NCI-H2227 treated with DMSO at 0.1 percent for 48 hours (cell line): ENCODE measurements at places on chromosomes 1 and 21.
A peak's percentile ranks its signal among the peaks of the same experiment; 100 is the strongest.

- DNase-seq: no peak
Measured at GRCh38 chr21:43937051-43937832, 72.2 kb downstream of the AGPAT3 start.

DNA sequence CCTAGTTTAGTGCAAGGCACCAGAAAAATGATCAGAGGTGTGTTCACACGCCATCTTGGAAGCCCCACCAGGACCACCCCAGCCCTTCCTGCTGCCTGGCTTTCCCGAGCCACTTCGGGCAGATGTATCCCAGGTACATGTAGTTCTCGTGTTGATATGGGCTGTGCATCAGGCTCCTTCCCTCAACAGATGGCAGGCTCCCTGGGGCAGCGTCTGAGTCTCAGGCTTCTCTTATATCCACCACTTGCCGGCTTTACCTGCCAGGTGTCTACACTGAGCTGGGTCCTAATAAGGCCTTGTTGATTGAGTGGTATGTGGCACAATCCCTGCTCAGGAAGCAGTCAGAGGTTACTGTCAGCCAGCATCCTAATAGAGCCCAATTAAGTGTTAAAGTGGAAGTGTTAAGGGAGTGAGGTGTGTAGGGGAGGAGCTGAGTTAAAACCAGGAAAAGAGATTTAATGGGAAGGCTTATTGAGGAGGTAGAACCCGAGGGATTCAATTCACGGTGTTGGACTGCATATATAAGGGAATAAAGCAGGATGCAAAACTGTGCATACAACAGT, 8.5 kb downstream of the GPA33 start:
- no peak for DNase-seq

DNA sequence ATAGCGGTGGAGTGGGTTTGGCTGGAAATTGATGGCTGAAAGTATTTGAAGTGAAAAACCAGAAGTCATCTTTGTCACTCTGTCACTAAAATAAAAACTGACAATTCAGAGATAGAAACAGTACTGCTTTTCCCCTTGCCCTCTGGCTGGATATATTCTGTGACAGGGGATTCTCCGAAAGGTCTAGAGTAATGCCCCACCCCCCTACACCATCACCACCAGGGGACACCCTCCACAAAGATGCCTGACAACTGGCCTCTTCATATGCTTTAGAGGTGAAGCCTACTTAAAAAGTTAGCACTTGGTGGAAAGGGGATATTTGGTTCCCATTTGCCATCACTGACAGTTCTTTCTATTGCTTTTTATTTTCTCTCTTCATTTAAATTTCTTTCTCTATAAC, 73.5 kb downstream of the SGIP1 start:
- DNase-seq: no peak

DNA sequence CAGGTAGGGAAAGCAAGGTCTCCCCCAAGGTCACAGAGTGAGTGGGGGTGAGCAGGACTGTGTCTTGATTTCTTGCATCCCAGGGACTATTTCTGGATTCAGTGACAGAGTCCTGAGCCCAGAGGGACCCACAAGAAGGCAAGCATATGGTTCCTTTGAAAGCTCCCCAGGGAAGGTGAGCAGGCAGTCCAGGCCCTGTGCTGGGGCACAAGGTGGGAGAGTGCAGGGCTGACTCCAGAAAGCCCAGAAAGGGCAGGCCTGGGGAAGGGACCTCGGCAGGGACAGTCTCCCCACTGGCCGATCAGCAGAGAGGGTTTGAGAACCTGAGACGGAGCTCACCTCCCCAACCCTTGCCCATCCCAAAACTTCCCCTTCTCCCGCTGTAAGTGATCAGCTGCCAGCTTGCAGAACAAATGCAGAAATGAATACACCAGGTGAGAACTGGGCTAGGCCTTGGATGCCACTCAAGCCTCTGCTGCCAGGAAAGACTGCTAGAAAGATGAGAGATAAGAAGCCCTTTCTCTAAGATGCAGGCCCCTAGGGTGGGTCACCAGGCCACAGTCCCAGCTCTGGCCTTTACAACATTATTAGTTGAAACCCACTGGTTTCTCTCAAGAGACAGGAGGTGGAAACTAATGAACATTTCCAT, 121.0 kb downstream of the GLIS1 start:
- no peak for DNase-seq

- DNase-seq: no peak
Measured at GRCh38 chr1:90074137-90074536, 79.2 kb downstream of the ZNF326 start.

GRCh38 chr1:174358344-174358743, 89.4 kb upstream of the GPR52 start:
- peak; percentile 83 for DNase-seq

DNA sequence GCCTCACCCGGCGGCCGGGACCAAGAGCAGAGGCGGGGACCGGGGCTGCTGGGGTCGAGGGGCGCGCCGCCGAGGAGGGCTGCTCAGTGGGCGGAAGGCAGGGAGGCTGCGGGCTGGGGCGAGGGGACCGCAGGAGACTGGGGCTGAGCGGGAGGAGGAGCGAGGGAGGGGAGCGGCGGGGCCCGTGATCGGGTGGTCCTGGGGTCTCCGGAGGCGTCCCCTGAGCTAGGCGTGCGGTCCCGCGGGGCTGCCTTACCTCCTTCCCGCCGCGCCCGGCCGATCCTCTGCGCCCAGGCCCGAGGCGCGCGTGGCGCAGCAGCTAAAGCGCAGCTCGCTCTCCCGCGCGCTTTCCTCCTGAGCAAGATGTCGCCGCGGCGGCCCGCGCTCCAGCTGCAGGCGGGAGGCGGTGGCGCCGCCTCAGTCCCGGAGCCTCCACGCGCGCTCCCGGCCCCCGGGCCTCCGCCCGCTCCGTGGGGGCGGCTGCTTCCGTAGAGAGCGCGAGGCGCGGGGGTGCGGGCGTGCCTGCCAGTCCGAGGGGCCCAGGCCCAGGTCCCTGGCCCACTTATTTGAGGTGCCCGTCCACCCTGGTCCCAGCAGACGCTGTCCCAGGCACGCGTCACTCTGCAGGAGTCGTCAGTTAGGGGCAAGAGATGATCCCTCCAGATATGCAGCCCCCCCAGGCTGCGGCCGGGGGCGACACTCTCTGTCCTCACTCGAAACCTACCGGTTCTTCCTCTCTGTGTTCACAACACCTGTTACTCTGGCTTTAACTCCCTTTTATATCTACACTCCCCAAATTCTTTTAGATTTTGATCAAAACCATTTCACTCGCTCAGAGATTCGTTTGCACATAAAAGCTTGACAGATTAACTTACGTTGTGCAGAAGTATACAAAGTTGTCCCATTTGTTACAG, at the start of gene CCSAP:
Gene CCSAP, minus strand, starts transcription at position 392 of the 914 bp plus-strand sequence. CDS start 582 bp downstream, outside the sequence.
- peak; percentile 81 for DNase-seq

- DNase-seq: no peak
Measured at GRCh38 chr1:226915672-226915995, 24.5 kb upstream of the COQ8A start.

GRCh38 chr1:69611316-69611715, 43.6 kb downstream of the LRRC7 start:
- DNase-seq: no peak

DNA sequence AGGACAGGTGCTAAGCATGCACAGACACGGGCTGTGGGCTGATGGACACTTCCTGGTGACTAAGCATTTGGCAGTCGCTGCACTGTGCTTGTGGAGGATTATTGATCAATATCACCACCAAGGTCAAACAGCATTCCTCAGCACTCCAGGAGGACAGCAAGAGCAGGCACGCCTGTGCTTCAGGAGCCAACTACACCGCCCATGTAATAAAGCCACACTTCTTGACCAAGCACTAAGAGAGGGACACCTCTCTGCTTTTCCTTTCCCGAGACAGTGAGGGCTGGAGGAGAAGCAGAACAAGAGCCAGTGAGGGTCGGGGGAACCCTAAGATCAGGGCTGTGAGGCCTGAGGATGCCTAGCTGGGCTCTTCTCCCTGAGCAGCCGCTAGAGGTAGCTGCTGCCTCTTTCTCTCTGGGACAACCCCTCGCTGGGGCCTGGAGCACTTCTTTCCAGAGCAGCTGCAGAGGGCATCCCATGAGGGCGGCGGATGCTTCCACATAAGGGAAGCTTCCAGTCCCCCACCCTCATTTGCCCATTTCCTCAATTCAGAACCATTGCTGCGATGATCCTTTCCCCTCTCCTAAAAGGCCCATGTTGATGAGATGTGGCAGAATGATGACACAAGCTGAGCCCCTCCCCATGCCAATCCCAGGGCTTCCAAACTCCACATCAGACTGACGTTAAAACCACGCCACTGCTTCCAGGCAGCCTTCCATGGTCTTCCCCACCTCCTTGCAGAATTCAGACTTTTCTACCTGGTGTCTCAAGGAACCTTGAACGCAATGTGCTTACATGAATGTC, 19.1 kb downstream of the RAB7B start:
- DNase-seq: peak; percentile 50

GRCh38 chr1:69081668-69082067, 486.1 kb upstream of the LRRC7 start:
- no peak for DNase-seq

GRCh38 chr1:145885738-145886287, at the start of gene ANKRD35:
Gene ANKRD35, minus strand, starts transcription at chr1:145885866. Its CDS starts 108 bp downstream, at chr1:145885758.
- peak; percentile 78 for DNase-seq

DNA sequence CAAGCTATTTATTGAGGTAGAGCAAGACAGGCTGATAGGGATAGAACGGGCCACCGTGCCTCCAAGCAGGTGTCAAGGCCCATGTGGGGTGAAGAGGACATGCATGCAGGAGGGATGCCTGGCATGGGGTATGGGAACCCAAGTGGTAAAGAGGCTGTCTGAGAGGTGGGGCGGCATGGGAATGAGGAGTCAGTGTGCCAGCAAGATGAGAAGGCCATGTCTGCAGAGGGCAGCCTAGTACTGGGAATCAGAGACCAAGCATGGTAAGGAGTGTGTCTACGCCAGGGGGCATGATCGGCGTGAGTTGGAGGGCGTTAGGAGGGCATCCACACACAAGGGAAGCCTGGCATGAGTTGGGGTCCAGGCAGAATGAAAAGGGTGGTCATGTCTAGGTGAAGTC, 303.7 kb upstream of the PLD5 start:
- DNase-seq: no peak

GRCh38 chr1:154730986-154731489, 123.1 kb upstream of the ADAR start:
- peak; percentile 29 for DNase-seq

GRCh38 chr1:186374303-186375151, 526 bp downstream of the TPR start:
- DNase-seq: no peak

DNA sequence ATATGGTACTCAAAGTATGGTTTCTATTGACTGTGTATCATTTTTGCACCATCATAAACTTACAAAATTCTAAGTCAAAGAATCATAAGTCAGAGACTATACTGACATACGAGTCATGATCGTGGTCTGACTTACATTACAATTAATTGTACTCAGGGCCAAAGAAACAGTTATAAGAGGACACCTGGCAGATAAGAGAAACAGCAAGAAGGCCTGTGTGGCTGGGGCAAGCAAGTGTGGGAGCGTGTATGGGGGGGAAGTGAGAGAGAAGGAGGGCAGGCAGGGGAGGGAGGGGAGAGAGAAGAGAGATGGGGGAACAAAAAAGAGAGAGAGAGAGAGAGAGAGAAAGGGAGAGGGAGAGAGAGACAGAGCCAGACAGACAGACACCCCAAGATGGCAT, 70.9 kb downstream of the RERE start:
- no peak for DNase-seq

GRCh38 chr1:185646202-185646683, 87.9 kb upstream of the HMCN1 start:
- DNase-seq: no peak

DNA sequence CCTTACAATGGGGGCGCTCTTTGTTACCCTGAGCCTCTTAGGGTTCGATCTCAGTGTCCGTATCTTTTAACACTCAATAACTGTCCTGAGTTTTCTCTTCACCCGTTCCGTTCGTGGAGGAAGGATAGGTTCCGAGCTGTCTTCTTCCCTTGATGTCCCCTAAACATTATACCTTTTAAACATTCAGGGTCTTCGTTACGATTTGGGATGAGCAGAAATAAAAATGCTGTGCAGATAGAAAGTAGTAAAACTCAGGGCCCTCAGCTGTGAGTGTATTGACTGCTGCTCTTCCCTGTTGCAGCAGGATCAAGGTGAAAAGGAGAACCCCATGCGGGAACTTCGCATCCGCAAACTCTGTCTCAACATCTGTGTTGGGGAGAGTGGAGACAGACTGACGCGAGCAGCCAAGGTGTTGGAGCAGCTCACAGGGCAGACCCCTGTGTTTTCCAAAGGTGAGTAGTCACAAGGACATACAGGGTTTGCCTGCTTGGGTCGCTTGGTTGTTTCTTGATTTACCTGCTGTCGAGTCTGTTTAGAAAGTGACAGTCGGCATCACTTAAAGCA, 784 bp downstream of the RPL11 start:
- no peak for DNase-seq

DNA sequence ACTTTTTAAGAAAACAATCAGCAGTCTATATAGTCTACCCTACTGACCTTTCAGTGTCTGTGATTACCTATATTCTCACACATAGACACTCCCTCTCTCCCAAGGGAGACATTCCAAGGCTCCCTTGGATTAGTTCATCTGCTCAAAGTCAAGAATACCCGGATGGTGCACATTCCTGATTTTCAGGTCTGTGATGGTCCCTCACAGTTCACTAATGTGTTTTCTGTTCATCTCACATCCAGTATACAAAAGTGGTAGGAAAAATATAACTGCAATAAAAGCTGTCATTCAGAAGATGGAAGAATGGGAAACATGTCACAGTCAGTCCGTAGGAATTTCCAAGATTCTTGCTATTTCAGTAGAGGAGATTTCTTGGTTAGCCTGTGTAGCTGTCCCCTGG, 224.1 kb upstream of the CACYBP start:
- DNase-seq: no peak

GRCh38 chr1:12064073-12064969, 1.2 kb downstream of the TNFRSF8 start:
- no peak for DNase-seq

GRCh38 chr1:147641695-147642592, 28.4 kb downstream of the ACP6 start:
- DNase-seq: no peak
